ENCODE measurements at places on chromosomes 11 and 22.

- no peak for DNase-seq
Observed at GRCh38 chr11:118703563-118704106, 24.2 kb upstream of the TREH start.

GRCh38 chr11:16610738-16611388, 127.6 kb upstream of the C11orf58 start:
- no peak for DNase-seq

GRCh38 chr11:118152552-118153471, at the start of gene SCN4B:
TSS of gene SCN4B (minus strand) at chr11:118152823. CDS start at chr11:118152673, 150 bp downstream.
- DNase-seq, result no peak

DNA sequence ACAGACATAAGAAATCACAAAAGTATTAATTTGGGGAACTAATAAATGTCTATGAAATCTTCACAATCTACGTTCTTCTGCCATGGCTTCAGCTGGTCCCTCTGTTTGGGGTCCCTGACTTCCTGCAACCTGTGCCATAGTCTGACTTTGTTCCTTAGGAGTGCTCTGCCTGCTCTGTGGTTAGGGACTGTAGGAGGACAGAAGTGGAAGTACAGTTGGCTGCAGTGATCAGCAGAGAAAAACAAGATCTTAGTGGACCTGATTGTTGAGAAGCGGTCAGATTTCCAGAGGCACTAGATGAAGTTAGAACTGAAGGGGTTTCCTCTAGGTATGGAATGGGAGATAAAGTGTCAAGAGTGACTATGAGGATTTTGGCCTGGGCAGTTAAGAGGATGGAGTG, 80.6 kb downstream of the PPP6R3 start:
- no peak for DNase-seq

DNA sequence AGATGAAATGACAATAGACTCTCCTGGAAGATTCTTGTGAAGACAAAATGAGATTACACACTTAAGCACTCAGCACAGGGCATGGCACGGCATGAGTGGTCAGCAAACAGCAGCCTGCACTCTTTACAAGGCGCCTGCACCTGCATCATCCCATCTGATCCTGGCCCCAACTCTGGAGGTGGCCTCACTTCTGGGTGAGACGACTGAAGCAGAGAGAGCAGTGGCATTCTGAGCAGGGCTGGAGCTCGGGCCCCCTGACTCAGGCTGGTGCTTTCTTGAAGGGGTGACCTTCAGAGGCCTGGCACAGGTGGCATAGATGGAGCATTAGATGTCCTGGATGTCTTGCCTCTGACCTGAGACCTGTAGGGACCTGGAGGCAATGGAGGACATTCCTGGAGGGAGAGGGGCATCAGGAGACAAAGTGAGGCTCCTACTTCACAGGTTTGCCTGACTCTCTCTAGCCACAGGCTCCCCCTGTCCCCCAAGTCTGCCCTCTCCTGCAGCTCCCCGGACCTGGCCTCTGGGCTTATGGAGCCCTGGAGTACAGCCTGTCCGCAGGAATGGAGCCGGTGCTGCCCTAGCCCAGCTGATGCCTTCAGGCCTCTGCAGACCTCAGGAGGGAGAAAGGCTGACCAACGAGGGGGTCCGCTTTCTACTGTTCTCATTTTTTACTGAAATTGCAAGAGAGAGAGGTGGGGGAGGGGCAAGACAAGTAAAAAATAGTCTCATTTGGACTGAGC, 65.5 kb upstream of the THY1 start:
- no peak for DNase-seq

- no peak for DNase-seq
Observed at GRCh38 chr11:122724520-122724919, 69.0 kb downstream of the UBASH3B start.

GRCh38 chr11:20031155-20032001, 128.9 kb downstream of the DBX1 start:
- no peak for DNase-seq

DNA sequence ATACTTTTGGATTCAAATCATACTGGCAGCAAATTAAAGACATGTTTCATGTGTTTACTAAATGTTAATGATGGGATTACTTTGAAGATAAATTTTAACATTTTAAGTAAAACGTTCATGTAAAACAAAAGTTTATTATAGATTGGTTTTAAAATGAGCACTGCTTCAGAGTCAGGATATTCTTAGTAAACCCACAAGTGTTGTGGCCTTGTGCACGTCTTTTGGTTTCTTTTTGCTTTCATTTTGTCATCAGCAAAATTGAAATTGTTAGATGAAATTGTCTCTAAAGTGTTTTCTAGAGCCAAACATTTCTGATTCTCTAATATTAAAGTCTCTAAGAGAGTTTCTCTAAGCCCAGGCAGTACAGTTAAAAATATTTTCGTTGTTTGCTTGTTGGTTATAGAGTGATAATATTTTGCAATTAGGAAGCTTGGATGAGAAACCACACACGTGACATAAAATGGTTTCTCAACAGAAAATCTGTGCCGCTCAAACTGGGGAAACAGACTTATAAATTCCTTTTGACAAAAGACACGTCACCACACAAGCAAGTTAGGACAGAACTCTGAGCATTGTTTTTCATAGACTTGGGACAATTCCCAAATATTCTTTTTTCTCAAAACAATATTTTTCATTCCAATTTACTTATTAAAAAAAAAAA, 164.4 kb downstream of the TEAD1 start:
- no peak for DNase-seq

GRCh38 chr11:122642472-122642922, 13.0 kb upstream of the UBASH3B start:
- no peak for DNase-seq

Data from stimulated activated CD8-positive, alpha-beta memory T cell treated with anti-CD3 and anti-CD28 coated beads, Interleukin-7, amount 100 ng/mL, for 24 hours (primary cell).